Thyroid gland (tissue), 4 donors: ENCODE measurements at places on chromosomes 6 and 20. TPM values are rescaled to one million over a fixed set of nuclear protein-coding genes. Genes with fewer than 3 reads are reported as not detected.

HLA-DQA1 gene
- total RNA-seq = 19.6 TPM

- H3K4me3 ChIP-seq = no peak overlapping the region
- H3K27me3 ChIP-seq = no peaks in the 10 kb centered on the region
- peak; percentile 99 for DNase-seq
These were observed 29.6 kb downstream of the RAMACL start for GRCh38 chr6:166556863-166557322.

- H3K4me3 ChIP-seq = no peak overlapping the region
- H3K27ac ChIP-seq = no peak overlapping the region
- H3K36me3 ChIP-seq = no peaks in the 10 kb centered on the region
These were observed 84.8 kb upstream of the SHLD1 start for GRCh38 chr20:5665417-5665816.

DNA sequence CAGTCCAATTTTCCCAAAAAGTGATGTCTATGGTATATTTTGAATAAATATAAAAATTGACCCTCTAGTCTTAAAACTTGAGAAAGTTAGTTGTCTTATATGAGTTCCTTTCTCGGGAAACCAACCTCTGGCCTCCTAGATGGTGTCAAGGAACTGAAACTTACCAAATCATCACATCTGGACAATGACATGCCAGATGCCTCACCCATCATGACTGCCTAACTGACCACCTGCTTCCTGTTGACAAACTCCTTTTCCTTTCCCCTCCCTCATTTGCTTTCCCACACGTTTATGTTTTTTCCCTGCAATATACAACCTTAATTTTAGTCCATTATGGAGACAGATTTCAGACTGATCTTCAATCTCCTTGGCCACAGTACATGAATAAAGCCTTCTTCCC is 731.0 kb downstream of the EPHA7 start:
- no peaks in the 10 kb centered on the region for H3K27me3 ChIP-seq
- H3K4me1 ChIP-seq = no peaks in the 10 kb centered on the region
- H3K36me3 ChIP-seq = no peaks in the 10 kb centered on the region
- H3K27ac ChIP-seq = no peak overlapping the region

DNA sequence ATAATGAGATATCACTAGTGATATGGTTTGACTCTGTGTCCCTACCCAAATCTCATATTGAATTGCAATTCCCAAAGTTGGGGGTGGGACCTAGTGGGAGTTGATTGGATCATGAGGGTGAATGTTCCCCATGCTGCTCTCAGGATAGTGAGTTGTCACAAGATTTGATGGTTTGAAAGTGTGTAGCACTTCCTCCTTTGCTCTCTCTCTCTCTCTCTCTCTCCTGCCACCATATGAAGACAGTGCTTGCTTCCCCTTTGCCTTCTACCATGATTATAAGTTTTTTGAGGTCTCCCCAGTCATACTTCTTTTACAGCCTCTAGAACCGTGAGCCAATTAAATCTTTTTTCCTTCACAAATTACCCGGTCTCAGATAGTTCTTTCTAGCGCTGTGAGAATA is 1002.0 kb upstream of the ADGRB3 start:
- no peak for DNase-seq
- no peak overlapping the region for H3K27ac ChIP-seq
- no peak overlapping the region for H3K4me3 ChIP-seq

GRCh38 chr20:14729390-14729789 is 392.0 kb upstream of the FLRT3 start:
- no peaks in the 10 kb centered on the region for H3K27me3 ChIP-seq
- no peaks in the 10 kb centered on the region for H3K4me1 ChIP-seq
- H3K27ac ChIP-seq = no peak overlapping the region
- no peak for DNase-seq

DNA sequence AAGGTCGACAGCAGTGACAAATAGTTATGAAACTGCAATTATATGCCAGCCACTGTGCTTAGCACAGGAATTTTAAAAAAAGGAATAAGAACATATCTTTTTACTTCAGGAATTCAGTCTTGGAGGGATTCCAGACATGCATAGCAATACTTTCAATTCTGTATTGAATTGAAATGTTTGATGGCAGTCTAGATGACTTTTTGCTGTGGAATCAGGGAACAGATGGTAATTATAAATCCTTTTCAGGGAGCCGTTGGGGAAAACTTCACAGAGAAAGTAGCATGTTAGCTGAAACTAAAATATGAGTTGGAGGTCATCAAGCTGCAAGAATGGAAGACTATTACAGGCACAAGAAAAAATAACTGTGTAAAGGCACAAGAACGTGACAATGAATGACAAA is 74.8 kb downstream of the IMPG1 start:
- no peak for DNase-seq
- H3K27ac ChIP-seq = no peak overlapping the region
- H3K4me3 ChIP-seq = no peak overlapping the region
- no peaks in the 10 kb centered on the region for H3K36me3 ChIP-seq
- H3K4me1 ChIP-seq = no peaks in the 10 kb centered on the region

TMEM151B gene
- not detected for total RNA-seq

DNA sequence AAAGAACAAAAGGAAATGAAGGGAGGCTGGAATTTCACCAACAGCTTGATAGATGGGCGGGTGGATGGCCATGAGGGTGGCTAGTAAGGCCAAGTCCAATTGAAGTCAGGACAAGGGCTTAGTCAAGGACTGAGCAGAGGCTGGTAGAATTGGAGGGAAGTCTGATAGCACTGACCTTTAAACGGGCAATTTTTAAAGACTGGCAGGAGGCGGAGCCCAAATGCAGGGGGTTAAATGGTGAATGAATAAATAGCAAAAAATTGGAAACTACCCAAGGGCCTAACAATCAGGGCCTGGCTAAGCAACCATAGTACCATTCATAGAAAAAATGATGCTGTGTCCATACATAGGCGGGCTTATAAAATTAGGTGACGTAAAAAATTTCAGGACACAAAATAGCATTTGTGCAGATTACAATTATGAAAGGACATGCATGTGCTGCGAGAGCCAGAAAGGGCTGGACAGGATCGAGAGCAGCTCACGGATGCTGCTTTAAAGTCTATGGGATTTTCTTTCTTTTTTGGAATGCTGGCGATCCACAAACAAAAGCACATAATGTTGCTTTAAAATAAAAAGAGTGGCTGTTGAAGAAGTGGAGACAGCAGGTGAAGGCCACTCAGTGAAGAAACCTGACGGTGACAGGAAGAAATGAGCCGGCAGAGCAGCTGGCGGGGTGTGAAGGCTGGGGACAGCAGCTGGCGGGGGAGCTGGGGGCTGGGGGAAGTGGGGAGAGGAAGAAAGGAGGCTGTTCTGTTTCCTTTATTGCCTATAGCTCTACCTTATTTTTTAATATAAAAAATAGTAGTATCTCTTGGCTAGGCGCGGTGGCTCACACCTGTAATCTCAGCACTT is 42.8 kb upstream of the TAF8 start:
- H3K4me3 ChIP-seq = no peak overlapping the region
- peak overlapping the region; percentile 51 for H3K27ac ChIP-seq
- H3K4me1 ChIP-seq = peaks cover 31% of the 10 kb centered on the region
- H3K27me3 ChIP-seq = no peaks in the 10 kb centered on the region
- no peaks in the 10 kb centered on the region for H3K36me3 ChIP-seq

DNA sequence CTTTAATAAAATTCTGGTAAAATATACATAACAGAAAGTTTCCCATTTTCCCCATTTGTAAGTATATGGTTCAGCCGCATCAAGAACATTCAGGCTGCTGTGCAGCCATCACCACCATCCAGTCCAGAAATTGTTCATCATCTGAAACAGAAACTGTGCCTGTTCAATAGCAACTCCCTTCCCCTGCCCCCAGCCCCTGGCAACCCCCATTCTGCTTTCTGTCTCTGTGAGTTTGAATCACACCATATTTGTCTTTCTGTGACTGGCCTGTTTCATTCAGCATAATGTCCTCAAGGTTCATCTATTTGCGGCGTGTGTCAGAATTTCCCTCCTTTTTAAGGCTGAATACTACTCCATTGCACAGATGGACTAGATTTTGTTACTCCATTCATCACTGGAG is 19.1 kb downstream of the VSTM2L start:
- H3K4me1 ChIP-seq = no peaks in the 10 kb centered on the region
- no peak overlapping the region for H3K4me3 ChIP-seq
- H3K36me3 ChIP-seq = no peaks in the 10 kb centered on the region
- H3K27me3 ChIP-seq = no peaks in the 10 kb centered on the region
- no peak overlapping the region for H3K27ac ChIP-seq

MUC22 gene
- not detected for total RNA-seq
